ENCODE measurements at places on chromosomes 3 and 15.

DNA sequence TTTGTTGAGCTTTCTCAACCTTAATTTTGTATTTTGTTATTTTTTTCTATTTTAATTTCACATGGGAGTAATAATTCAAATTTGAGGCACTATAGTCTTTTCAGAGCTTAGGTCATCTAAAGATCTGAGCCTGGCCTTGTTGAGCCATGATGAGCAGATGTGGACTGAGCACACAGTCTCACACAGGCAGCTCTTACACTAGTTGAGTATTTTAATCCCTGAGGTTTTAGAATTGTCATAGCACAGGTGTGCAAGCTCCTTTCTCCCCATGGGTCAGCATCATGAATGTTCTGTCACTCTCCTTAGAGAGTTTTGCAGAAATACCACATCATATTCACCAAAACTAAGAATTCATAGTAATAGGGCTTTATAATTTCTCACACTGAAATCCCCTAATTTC, 4.9 kb downstream of the ZBTB38 start:
- no peak for DNase-seq

GRCh38 chr15:51234176-51234927, 104.0 kb downstream of the CYP19A1 start:
- DNase-seq: no peak

DNA sequence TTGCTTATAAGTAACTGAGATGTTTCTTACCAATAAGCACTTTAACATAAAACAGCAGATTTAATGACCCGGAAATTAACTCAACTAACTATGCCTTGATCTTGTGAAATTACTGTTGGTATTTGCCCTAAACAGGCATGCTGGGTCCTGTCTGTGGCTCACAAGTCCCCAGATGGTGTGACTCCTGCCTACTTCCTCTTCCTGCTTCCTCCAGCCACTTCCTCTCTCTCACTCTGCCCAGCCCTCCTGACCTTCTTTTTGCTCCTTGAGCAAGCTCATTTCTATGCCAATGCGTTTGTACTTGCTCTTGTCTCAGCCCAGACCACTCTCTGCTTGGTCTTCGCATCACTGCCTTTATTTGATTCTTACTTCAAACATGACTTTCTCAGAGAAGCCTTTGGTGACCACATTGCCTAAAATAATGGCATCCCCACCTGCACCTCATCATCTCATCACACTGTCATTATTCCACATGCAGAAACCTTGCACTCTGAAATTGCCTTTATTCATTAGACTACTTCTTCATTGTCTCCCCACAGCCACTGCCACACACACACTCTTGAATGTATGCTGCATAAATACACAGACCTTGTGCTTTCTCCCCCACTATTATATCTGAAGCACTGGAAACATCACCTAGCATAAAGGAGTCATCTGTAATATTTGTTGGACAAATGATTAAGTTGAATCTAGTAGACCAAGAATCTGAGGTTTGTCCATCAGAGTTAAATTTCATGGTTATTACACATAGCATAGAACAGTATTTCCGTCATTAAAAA, 256.3 kb upstream of the SEMA6D start:
- no peak for DNase-seq

DNA sequence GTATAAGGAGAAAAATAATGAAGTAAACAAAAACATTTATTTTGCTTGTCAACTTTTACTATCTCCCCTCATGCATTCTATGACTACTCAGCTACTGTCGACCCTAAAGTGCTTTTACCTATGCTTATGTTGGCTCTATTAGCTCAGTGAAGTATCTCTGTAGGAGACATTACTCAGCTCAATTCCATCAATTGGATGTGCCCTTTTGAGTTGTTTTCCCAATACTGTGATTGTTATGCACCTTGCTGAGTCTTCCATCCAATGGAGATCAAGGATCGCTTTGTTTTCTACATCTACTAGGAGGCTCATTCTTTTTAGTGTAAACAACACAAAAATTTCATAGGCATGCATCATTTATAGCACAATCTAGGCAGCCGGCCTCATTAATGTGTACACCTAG, 403.8 kb upstream of the ARL6 start:
- DNase-seq: no peak

DNA sequence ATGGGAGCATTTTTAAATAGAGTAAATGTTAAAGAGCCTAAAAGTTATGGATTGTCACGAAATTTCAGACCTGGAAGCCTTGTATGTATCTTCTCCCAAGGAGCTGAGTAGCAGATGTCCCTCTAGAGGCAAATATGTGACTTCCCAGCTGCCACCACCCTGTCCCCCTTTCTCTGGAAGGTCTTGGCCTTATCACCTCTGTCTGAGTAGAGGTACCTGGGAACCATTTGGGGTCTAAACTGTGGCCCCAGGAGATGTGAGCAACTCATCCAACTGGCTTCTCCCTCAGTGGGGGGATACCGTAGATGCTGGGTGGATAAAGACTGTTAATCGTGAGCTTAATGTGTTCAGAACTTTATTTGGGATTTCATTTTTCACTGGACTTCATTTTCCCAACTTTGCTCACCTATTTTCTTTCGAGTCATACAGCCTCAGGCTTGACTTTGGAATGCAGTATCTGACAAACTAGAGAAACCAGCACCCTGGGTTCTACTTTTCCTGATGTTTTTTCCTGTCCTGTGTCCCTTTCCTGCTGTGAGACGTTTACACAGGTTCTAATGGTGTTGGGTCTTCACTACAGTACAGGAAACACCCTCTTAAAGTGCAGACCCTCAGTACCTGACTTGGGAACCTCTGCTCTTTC, 53.3 kb upstream of the CCR4 start:
- no peak for DNase-seq

- no peak for DNase-seq
Measured at GRCh38 chr3:12807601-12808359, 11.3 kb downstream of the CAND2 start.

GRCh38 chr3:149667576-149667975, 9.8 kb upstream of the WWTR1 start:
- no peak for DNase-seq

DNA sequence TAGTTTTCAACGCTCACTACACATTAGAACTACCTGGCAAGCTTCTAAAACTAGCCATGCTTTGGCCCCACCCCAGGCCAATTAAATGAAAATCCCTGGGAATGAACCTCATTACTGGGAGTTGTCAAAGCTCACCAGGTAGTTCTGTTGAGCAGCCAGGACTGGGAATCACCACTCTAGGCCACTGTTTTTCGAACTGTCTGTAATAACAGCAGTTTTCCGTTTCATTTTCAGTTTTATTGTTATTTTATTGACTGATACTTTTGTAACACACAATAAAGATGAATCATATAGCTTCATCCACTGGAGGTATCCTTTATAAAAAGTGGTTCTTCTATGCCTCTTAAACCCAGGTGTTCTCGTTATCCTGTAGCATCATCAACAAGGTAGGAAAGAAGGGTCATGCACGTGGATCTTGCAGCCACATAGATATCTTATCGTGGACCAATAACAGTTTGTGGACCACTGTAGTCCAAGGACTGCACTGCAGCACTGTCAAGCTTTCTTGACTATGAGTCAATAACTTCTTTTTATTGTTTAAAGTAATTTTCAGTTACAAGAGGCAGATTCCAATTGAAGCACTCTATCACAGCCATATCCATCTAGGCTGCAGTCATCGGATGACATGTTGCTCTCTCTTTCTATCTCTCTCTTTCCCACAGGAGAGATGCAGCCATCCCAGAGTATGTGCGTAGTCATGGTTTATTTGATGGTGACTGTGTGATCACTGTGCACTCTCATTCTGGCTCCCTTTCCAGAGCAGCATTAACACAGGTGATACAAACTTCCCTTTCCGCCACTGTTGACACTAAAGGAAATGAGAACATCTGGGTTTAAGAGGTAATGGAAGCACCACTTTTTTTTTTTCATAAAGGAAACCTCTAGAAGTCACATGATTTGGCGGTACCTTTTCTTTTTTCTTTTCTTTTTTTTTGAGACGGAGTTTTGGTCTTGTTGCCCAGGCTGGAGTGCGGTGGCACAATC, 39.0 kb upstream of the BLM start:
- no peak for DNase-seq

- no peak for DNase-seq
Measured at GRCh38 chr3:70914862-70915261, 602.4 kb upstream of the MDFIC2 start.

- no peak for DNase-seq
Measured at GRCh38 chr3:197085137-197085536, 55.5 kb upstream of the MELTF start.

DNA sequence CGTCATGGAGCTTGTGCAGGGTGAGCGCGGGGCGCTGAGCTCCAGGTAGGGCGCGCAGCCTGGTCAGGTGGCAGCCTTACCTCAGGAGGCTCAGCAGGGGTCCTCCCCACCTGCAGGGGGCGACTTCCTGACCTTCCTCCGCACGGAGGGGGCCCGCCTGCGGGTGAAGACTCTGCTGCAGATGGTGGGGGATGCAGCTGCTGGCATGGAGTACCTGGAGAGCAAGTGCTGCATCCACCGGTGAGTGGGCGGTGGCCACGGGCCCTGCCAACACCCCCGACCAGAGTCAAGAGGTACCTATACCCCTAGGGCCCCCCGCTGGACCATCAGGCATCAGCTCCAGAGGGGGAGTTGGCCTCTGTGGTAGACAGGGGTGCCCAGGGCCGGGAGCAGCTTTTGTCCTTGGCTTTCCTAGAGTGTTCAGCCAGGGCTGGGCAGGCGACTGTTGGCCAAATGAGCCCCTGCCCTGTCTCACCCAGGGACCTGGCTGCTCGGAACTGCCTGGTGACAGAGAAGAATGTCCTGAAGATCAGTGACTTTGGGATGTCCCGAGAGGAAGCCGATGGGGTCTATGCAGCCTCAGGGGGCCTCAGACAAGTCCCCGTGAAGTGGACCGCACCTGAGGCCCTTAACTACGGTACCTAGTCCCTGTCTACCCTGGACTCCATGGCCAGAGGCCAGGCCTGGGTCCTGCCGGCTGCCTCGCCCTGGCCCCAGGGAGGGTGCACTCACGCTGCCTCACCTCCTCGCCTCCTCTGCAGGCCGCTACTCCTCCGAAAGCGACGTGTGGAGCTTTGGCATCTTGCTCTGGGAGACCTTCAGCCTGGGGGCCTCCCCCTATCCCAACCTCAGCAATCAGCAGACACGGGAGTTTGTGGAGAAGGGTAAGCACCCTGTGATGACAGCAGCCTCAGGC, 9.1 kb downstream of the FES start:
- no peak for DNase-seq

- no peak for DNase-seq
Measured at GRCh38 chr3:58989163-58989562, 60.7 kb downstream of the CFAP20DC start.

GRCh38 chr15:37045859-37046740, 54.2 kb downstream of the MEIS2 start:
- no peak for DNase-seq

DNA sequence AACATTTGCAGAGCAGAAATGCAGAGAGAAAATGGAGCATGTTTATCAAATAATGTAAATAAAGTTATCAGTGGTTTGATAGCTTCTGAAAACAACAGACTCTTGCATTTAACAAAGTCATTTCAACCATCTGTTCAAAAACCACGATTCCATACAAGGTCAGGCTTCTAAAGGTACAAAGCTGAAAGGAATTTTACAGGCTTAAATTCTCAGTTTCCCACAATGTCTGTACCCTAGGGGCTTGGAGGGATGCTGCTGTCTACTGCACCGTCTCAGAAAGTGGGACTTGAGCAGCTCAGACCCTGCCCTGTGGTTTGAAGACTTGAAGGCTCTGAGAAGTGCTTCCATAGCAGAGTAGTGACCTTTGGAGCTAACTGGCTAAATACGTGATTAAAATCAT, 30.4 kb upstream of the TM4SF1 start:
- no peak for DNase-seq

DNA sequence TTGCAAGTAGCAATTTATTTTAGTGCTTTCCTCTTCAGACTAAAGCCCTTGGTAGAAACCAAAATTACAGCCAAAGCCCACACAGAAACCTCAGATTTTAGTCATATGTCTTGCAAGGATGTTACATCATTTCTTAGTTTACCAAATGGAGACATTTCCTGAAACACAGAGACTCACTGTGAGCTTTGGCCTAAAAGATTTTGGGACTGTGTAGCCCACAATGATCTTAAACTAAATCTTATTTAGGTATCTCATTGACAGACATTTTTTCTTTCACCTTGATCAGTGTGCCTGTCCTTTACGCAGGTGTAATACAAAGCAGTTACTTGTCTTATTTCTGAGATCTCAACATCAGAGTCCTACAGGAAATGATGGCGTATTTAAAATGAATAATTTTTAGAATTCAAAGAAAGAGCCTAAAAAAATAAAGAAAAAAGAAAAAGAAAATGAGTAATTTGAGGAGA, 27.8 kb upstream of the AP4E1 start:
- no peak for DNase-seq

DNA sequence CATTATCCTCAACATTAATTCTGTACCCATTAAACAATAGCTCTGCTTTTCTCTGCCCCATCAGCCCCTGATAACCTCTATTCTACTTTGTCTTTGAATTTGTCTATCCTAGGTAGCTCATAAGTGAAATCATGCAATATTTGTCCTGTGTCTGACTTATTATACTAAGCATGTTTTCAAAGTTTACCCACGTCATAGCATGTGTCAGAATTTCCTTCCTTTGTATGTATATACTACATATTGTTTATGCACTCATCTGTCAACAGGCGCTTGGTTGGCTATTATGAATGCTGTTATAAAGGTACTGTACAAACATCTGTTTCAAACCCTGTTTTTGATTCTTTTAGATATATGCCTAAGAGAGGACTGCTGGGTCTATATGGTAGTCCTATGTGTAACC, 18.2 kb downstream of the CSNK1G1 start:
- no peak for DNase-seq

DNA sequence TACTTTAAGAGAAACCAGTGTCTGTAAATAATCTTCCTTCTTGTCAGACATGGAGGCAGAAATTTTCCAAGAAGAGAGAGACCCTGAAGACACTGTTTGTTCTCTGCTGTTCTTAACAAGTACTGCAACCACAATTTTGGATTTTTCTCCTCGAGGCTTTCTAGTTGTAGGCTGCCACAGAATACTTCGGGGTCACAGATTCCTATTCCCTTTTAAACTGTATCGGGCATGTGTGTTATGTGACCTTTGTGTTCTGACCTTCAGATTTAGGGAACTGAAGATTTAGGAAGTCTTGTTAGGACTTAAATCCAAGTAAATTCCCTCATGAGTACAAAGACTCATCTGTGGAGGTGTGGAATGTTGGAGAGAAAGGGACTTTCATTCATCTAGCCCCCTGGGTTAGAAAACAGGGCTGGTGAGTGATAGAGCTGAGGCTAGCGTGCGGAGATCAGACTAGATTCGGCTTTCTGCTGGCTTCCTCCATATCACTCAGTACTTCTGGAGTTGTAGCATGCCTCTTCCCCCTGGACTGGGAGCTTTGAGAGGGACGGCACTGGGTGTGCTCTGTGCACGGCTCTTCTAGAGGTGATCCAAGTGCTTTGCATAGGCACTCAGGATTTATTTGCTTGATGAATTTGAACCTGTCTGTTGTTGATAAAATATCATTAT, 237.0 kb downstream of the LPP start:
- no peak for DNase-seq

All from HuH-7.5 (cell line).